ENCODE measurements at places on chromosomes 3 and 15. TPM values are rescaled to one million over a fixed set of nuclear protein-coding genes. Genes with fewer than 3 reads are reported as not detected.

Gene MYO5C
- total RNA-seq, result 14.4 TPM

Gene SPATA12
- total RNA-seq, result not detected

DNA sequence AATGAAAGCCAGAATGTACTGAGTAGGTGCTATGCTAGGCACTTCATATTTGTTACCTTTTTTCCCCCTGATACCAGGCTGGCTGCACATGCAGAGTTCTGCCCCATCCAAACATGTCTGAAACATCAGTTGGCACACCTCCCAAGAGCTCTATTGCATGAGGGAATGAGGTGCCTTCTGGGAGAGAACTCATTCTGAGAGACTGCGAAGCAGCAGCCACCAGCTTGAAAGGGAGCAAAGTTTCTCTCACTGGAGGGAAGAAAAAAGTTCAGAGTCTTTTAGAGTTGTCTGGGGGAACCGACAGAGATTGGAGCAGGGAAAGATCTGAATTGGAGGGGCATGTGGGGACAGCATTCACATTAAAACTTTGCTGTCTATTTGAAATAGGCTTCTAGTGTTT lies 84.1 kb downstream of the AGBL1 start:
- no peaks in the 10 kb centered on the region for H3K36me3 ChIP-seq
- no peak overlapping the region for H3K4me3 ChIP-seq
- no peak overlapping the region for H3K27ac ChIP-seq
- H3K4me1 ChIP-seq, result no peaks in the 10 kb centered on the region

DNA sequence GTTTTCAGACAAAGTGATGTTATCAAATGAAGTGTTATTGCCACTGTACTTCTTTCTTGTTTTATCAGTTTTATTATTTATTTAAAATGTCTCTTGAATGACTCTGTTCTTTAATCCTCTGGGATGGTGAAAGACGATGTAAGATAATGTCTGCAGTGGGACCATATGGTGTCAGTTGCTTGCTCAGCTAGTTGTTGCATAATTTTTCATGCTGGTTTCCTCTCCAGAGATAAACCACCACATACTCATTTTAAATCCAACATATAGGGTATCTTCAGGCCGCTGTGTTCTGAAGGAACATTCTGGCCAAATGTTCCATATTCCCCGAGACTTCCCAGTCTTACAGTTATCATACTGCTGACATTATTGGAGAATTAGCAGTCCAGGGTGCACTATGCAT lies 75.9 kb downstream of the GABRG3 start:
- H3K27me3 ChIP-seq, result no peaks in the 10 kb centered on the region
- no peak overlapping the region for H3K4me3 ChIP-seq
- no peaks in the 10 kb centered on the region for H3K4me1 ChIP-seq
- no peak for DNase-seq
- H3K27ac ChIP-seq, result no peak overlapping the region

Gene KCNH8
- total RNA-seq, result 1.2 TPM

Gene ILDR1
- 1.2 TPM for total RNA-seq

Data from spleen (tissue), 13 donors.